Small intestine (tissue), 16 donors: ENCODE measurements at places on chromosomes 1 and 21.

- DNase-seq: no peak
Measured at GRCh38 chr1:187873126-187873525, 1044.4 kb downstream of the PLA2G4A start.

- peak; percentile 38 for DNase-seq
Measured at GRCh38 chr1:202571719-202572339, 138.4 kb downstream of the SYT2 start.

GRCh38 chr1:41455479-41456332 is 28.8 kb downstream of the EDN2 start:
- DNase-seq: no peak

- no peak for DNase-seq
Measured at GRCh38 chr1:19313961-19314882, 2.1 kb downstream of the SLC66A1 start.

DNA sequence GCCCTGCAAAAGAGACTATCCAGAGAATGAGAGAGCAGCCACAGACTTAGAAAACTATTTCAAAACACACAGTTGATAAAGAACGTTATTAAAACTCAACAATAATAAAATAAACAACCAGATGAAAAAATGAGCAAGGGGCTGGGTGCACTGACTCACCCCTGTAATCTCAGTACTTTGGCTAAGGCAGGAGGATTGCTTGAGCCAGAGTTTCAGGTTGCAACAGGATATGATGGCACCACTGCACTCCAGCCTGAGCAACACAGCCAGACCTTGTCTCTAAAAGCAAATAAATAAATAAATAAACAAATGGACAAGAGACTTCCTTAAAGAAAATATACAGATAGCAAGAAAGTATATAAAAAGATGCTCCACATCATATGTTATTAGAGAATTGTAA is 144.6 kb downstream of the LRRIQ3 start:
- DNase-seq: no peak

DNA sequence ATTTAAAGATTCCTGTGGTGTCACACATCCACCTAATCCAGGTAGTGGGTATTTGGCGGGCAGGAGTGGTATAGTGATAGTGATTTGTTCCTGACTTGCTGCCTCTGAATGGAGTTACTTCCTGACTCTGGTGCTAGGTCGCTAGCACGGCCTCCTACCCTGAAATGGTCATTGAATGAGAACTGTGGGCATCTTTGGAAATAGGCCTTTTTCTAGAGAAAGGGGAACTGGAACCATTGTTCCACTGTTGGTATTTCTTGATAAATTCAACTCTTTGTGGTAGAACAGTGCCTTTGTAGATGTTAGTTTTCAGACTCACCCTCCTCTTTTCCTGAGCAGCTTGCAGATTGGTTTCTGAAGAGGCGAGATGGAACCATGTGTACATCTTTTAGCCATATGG is 1.5 kb downstream of the QSOX1 start:
- no peak for DNase-seq

DNA sequence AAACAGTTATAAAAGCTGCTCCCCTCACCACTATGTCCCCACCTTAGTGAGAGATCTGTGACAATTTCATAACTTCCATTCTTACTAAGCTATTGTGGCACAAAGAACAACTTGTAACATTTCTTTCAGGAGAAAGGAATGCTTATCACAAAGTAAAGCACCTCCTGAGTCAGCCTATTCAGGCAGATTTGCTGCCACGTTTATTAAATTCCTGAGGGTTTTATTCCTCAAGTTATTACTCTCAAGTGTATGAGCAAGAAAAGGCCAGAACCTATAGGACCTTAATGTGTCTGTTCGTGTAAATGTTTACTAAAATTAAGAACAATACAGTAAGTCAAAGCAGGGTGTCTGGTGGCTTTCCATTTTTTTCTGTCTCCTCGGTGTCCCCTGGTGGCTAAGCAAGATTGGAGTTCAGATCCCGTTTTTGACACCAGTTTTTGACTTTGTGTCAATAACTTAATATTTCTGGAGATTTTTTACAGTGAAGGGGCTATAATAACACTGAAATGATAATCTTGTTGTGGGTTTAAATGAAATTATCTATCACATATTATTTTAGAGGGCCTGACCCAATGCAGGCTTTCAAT is 1539.6 kb downstream of the BRINP3 start:
- no peak for DNase-seq

DNA sequence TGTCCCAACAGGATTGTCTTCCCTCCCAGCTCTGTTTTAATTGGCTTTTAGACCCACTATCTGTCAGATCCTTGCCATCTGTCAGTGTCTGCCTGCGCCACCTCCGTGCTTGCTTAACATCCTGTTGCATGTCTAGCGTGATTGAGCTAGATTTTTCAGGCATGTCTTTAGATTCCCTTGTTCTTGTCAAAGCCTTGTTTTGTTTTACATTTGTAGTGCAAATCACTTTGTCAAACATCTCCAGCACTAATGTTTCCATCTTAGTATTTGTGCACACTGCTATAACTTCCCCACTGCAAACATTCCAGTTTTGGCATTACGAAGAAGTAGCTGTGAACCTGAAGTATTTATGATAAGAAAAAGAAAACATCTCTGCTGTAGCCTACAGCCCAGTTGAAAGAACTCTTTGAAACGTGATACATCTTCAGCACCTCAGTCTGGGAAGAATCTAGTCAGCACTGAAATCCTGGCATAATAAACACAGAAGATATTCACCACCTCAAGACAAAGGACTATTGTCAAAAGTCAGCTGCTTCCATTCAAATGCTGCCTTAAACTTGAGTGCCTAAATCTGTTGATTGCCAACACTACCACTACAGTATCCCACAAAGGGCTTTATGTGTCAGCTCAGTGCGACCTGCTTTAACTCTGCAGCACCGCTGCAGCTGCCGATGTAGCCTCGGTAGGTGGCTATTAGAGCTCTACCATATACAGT is 105.0 kb downstream of the FNBP1L start:
- DNase-seq: peak; percentile 35

GRCh38 chr1:211132721-211133392 is 1.1 kb downstream of the KCNH1 start:
- DNase-seq: no peak

GRCh38 chr1:83905315-83905907 is 93.5 kb downstream of the TTLL7 start:
- peak; percentile 30 for DNase-seq

GRCh38 chr1:228105996-228106799 is 2.9 kb downstream of the MRPL55 start:
- DNase-seq: no peak

- DNase-seq: no peak
Measured at GRCh38 chr1:43991200-43991475, 261 bp upstream of the CCDC24 start.

DNA sequence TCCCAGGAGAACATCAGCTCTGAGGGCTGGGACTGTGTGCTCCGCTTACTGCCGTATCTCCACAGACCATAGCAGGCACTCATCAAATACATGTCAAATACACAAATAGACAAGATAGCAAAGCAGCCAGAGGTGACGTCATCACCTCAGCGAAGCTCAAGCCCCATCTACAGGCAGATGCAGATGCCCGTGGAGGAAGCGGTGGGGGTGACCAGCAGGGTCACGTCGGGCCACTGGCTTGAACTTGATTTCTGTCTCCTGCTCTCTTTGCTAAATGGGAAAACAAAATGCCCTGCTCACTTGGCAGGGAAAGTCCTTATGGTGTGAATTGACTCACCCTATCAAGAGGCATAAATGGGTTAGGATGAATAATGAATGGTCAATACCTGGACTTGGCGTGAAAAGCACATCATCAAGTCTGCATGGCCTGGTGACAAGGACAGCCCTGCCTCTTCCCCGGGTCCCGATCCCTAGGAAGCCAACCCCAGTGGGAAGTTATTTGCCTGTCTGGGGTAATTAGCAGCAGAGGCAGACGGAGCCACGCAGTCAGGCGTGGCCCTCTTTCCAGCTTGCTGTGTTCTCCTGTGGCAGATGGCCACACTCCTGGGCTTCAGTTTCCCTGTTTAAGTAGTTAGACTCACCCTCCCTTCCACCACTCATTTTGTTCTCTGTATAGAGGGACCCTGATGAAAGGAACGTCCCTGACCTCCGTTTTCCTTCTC is 536.0 kb downstream of the NPHP4 start:
- no peak for DNase-seq

- no peak for DNase-seq
Measured at GRCh38 chr1:176195547-176195946, 11.5 kb downstream of the COP1 start.
